ENCODE measurements at places on chromosomes 13 and 19.

- no peak overlapping the region for H3K4me3 ChIP-seq
- H3K4me1 ChIP-seq = no peaks in the 10 kb centered on the region
- no peak for DNase-seq
- no peak overlapping the region for H3K27ac ChIP-seq
- no peaks in the 10 kb centered on the region for H3K27me3 ChIP-seq
These were observed 11.0 kb downstream of the XAB2 start for GRCh38 chr19:7618348-7618747.

GRCh38 chr19:17555929-17556813, 722 bp downstream of the COLGALT1 start:
- DNase-seq = peak; percentile 50
- peak overlapping the region; percentile 100 for H3K4me3 ChIP-seq
- peaks cover 43% of the 10 kb centered on the region for H3K4me1 ChIP-seq
- H3K27ac ChIP-seq = peak overlapping the region; percentile 76
- H3K36me3 ChIP-seq = peaks cover 35% of the 10 kb centered on the region
- no peaks in the 10 kb centered on the region for H3K27me3 ChIP-seq

- H3K27me3 ChIP-seq = no peaks in the 10 kb centered on the region
- H3K27ac ChIP-seq = no peak overlapping the region
- no peaks in the 10 kb centered on the region for H3K36me3 ChIP-seq
- no peak for DNase-seq
These were observed 541.4 kb downstream of the DACH1 start for GRCh38 chr13:71325556-71325955.

DNA sequence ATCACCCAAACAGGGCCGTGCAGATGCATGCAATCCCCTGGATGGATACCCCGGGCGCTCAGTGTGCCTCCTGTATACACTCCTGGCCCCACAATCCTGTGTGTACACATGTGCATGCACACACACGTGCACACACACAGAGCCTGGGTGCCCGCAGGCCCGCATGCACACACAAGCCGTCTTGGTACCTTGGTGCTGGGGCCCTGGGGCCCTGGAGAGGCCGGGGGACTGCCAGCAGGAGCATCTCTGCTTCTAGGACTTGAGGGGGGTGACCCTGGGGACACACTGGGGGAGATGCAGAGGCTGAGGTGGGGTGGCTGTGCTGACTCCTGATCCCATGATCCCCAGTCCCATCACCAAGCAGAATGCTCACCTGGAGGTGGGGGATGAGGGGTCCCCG, 15.6 kb upstream of the EPOR start:
- no peak for DNase-seq
- H3K27me3 ChIP-seq = no peaks in the 10 kb centered on the region
- no peak overlapping the region for H3K27ac ChIP-seq
- H3K4me1 ChIP-seq = peaks cover 4% of the 10 kb centered on the region
- no peak overlapping the region for H3K4me3 ChIP-seq
- no peaks in the 10 kb centered on the region for H3K36me3 ChIP-seq

DNA sequence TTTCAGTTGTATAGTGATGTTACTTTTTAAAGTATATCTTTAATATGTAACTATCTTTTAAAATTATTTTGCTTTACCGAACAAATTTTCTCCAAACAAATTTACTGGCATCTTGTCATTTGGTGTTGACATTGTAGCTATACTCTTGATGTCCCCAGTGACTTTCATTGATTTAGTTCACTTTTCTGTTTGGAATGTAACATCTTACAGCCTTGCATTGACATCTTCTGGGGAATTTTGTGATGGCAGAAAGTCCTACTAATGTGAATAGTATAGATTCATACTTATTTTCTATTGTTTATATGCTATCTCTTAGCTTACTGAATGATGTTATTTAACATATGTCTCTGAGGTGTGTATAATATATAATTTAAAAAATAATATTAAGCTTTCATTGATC, 800.9 kb upstream of the ATXN8OS start:
- DNase-seq = no peak
- no peak overlapping the region for H3K27ac ChIP-seq
- no peaks in the 10 kb centered on the region for H3K27me3 ChIP-seq
- no peaks in the 10 kb centered on the region for H3K4me1 ChIP-seq
- no peaks in the 10 kb centered on the region for H3K36me3 ChIP-seq
- no peak overlapping the region for H3K4me3 ChIP-seq

GRCh38 chr19:50599427-50599826, 31.2 kb upstream of the LRRC4B start:
- H3K4me1 ChIP-seq = no peaks in the 10 kb centered on the region
- no peak overlapping the region for H3K4me3 ChIP-seq
- no peaks in the 10 kb centered on the region for H3K36me3 ChIP-seq

GRCh38 chr19:39030854-39031367, 1.4 kb downstream of the FBXO27 start:
- no peaks in the 10 kb centered on the region for H3K27me3 ChIP-seq
- no peak overlapping the region for H3K27ac ChIP-seq
- no peak for DNase-seq
- no peaks in the 10 kb centered on the region for H3K36me3 ChIP-seq

GRCh38 chr19:42153672-42154433, 21.6 kb upstream of the POU2F2 start:
- H3K27ac ChIP-seq = no peak overlapping the region
- no peaks in the 10 kb centered on the region for H3K36me3 ChIP-seq
- H3K4me3 ChIP-seq = no peak overlapping the region
- H3K27me3 ChIP-seq = peaks cover 22% of the 10 kb centered on the region
- H3K4me1 ChIP-seq = no peaks in the 10 kb centered on the region

DNA sequence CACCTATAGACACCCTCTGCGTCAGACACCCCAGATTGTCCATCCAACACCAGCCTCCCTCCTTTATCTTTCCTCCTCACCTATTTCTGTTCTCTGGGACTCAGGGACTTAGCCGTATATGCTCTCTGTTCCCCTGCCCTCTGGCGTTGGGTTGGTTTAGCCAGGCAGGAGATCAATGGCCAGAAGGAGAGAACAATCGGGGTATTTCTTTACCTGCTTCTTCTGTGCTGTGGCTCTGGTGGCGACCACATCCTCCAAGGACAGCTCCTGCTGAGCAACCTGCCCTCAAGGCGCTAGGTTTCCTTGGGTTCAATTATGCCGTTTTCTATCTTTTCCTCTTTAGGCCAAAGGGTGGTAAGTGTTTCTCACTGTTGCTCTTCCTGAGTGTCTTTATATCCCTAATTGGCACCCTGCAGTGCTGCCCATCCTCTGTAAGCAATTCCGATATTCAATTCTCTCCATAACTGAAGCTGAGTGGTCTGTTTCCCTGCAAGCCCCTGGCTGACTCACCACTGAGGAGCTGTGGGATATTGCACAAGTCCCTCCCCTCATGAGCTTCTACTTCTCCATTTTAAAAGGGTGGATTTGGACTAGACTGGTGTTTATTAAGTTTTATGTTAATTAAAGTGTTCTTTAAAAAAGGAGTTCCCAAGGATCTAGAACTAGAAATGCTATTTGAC, 63.7 kb upstream of the TMTC4 start:
- no peak overlapping the region for H3K27ac ChIP-seq
- no peaks in the 10 kb centered on the region for H3K27me3 ChIP-seq
- H3K4me1 ChIP-seq = no peaks in the 10 kb centered on the region
- H3K36me3 ChIP-seq = no peaks in the 10 kb centered on the region
- H3K4me3 ChIP-seq = no peak overlapping the region

GRCh38 chr13:110266983-110267382, 40.0 kb downstream of the COL4A1 start:
- no peak overlapping the region for H3K27ac ChIP-seq
- no peak overlapping the region for H3K4me3 ChIP-seq
- no peaks in the 10 kb centered on the region for H3K4me1 ChIP-seq
- peaks cover 65% of the 10 kb centered on the region for H3K27me3 ChIP-seq
- DNase-seq = no peak

DNA sequence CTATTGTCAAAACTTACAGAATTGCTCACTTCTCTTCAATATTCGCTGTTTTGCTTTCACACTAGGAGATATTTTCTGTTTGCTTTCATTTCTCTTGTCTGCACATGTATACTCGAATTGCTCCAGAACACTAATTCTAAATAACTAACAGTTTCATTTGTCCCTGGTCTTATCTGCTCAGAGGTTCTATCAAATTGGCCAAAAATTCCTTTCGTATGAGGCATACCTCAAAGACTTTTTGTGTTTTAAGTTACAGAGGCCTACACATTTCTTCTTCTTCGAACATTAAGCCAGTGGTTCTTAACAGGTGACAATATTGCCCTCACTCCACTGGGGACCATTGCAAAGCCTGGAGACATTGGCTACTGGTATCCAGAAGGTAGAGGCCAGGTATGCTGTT, 1314.6 kb downstream of the EFNB2 start:
- no peaks in the 10 kb centered on the region for H3K4me1 ChIP-seq
- no peak overlapping the region for H3K4me3 ChIP-seq
- no peaks in the 10 kb centered on the region for H3K27me3 ChIP-seq
- H3K36me3 ChIP-seq = no peaks in the 10 kb centered on the region
- no peak for DNase-seq

Measured in DND-41 (cell line).